ENCODE measurements at places on chromosomes 2 and 18.

DNA sequence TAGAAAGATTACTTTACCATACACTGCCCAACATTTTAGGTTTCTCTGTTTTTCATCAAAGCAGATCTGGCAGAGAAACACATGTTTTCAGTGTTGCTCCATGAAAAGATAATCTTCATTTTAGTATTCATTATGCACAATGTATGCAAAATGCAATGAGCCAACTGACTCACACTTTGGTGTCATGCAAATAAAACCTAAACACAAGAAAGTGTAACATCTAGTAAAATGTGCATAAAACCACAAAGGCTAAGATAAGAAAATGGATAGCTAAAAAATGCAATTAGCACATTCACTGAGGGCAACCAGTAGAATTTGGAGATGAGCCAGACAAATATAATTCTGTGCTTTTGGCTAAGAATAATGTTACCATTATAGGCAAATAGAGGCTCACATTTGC, 203.5 kb upstream of the UBE2E3 start:
- no peak for DNase-seq

DNA sequence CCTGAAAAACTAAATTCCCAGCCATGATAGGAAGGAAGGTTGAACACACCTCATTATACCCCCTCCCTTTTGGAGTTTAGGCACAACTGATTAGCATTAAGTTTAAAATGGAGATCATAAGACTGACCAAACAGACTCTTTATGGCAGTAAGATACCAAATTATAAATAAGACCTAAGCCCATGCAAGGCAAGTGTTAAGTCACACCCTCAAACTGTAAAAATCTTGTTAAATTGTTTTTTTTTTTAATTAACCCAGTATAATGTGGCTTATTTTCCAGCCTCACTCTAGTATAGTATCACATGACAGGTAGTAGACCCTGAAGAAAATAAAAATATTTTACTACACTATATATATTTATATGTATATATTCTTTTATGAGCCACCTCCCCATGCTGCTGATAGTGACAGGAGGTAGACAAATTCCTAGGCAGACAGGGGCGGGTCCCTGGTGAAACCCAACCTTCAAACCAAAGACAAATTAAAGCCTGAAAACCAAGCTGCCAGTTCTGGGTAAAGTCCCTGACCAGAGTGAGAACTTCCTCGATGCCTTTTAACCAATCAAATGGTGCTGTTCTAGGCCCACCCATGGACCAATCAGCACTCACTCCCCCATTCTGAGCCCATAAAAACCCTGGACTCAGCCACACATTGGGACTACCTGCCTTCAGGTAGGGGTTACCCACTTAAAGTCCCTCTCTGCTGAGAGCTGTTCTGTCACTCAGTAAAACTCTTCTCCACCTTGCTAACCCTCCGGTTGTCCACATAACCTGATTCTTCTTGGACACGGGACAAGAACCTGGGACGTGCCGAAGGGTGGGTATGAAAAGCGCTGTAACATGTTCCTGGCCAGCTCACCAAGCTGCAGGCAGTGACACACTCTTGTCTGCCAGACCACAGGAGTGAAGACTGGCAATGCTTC, 123.9 kb upstream of the B3GNT2 start:
- no peak for DNase-seq

DNA sequence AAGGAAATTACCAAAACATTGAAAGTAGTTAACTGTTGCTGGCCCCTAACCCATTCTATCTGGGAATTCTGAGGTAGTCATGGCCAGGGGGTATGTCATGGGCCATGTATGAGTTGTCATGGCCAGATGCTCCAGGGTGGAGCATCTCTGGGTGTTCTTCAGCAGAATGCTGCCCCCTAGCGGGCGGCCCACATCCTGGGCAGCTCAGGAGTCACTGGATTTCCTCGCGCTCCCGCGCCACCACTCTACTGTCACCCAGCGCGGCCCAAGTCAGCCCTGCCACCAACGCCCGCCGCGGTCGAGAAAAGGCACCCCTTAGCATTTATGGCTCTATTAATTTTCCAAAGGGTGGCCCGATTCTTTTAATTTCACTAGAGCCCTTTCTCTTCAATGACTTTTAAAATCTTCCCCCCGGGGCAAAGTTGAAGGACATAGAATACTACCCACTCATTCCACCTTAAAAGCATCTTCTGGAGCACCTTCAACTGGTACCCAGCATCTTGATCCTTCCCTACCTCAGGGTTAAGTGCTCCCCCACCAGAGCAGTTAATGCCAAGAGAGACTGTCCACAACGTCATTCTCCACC, 41.6 kb downstream of the PKDCC start:
- DNase-seq = peak; percentile 50

GRCh38 chr2:233499928-233500327, 66.7 kb downstream of the USP40 start:
- no peak for DNase-seq

DNA sequence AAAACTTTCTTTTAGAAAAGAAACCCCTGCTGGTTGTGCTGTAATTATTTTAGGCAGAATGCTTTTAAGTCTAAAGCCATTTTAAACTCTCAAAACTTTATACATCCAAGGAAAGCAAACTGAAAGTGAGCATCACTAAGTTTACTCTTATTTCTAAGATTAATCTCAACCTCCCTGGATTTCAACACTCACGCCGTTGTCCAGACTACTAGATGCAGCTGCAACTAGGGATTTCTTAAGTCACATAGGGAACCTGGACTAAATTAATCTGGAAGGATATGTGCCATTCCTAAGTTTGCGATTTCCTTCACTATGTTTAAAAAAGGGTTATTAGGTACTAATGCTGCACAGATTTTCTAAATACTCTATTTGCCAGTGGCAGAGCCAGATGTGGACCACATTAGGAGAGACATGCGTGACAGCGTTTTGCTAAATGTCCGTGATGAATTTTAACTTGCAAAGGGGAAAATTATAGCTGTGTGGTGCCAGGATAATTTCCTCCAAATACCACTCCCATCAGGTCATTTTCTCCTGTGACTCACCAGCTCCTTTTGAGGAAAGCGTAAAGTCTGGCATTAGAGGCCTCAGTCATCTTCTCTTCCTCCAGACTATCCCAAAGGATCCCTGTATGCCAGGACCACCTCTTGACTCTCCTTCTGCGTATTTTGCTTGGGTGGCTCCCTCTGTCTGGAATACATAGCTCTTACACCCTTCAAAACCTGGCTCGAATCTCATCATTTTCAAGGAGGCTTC, 143.7 kb downstream of the ATL2 start:
- no peak for DNase-seq

DNA sequence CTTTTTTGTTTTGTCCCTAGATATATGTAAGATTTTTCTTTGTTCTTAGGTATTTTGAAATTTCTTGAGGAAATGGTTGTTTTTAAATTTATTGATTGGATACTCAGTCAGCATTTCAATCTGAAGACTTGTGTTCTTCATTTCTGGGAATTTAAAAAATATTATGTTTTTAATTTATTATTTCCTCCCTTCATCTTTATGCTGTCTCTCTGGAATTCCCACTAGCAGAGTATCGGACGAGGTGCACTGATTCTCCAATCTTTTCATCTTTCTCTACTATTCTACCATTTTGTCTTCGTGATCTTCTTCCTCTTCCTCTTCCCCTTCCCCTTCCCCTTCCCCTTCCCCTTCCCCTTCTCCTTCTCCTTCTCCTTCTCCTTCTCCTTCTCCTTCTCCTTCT, 12.3 kb downstream of the SCTR start:
- DNase-seq = no peak

DNA sequence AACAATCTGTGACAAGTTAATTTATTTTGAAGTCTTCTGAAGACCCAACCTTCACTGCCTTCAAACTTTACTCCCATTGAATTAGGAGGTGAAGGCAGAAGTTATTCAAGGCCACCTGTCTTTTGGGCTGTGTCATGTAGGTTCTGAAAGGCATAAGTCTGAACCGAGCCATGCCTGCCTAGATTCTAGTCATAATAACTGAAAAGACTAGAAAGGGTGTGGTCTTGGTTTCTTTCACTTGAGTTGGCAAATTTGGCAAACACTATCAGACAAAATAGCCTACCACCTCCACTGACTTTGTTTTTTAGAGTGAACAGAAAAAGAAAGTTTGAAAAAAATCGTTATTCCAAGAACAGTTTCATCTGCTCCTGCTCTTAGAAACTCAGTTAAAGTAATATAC, 38.4 kb downstream of the PPM1B start:
- no peak for DNase-seq

- no peak for DNase-seq
These were observed 302.5 kb downstream of the NRXN1 start for GRCh38 chr2:50729306-50730049.

GRCh38 chr18:36567800-36568199, 261.0 kb downstream of the TPGS2 start:
- no peak for DNase-seq

- DNase-seq = no peak
These were observed 190.7 kb downstream of the NCKAP5 start for GRCh38 chr2:133377599-133377998.

DNA sequence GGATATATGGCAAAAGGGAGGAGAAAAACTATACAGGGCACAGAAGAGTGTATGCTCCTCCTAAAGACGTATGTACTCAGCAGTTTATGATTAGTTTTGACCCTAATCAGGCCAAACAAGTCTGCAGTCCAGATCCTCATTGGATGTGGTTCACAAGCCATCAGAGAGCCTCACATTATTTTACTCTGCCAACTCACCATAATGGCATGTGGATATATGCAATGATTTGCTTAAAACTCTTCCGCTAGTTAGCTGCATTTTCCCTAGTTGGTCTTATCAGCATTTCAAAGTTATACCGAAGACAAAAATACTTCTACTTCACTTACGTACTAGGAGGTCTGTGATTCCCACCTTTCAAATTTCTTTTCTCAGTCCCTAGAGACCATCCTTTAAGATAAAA, 198.4 kb downstream of the CMPK2 start:
- DNase-seq = no peak

GRCh38 chr2:195694553-195694952, 37.5 kb downstream of the SLC39A10 start:
- DNase-seq = no peak
